HT1080 (cell line): ENCODE measurements at places on chromosomes 4 and X.

DNA sequence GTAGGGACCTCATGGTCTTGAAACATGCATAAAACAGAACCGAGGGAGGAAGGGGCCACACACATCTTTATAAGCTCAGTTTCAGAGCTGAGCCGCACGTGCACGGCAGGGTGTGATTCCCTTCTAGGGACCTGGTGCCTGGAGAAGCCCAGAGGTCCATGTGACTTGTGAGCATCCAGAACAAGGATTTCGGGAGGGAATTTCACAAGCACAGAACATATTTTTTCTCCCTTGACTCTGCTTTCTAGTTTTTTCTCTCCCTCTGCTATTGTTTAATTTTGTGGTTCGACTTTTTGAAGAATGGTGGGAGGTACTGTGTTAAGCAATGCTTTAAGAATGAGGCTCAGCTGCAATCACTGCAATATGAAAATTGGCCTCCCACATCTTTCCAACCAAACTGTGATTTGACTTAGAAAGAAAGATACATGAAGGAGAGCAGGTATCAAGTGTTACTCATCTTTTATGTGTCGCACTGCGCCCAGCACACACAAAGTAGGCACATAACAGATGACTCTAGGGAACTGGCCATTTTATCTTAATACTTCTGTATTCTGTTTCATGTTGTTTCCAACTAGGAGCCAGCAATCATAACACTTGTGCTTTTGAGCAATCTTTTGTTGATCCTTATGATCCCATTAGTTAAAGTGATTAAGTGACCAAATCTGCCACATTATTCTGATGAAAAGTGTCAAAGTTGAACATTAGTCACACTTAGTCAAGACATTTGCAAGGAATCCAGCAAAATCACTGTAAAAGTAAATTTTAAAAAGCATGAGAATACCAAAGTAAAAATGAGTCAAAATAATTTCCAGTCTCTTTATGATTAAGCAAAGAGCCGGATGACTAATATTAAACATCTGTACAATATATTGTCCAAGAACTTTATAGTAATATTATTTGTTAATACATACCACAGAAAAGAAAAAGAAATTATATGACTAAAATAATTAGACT, 86.4 kb downstream of the SHISA3 start:
- DNase-seq = no peak

DNA sequence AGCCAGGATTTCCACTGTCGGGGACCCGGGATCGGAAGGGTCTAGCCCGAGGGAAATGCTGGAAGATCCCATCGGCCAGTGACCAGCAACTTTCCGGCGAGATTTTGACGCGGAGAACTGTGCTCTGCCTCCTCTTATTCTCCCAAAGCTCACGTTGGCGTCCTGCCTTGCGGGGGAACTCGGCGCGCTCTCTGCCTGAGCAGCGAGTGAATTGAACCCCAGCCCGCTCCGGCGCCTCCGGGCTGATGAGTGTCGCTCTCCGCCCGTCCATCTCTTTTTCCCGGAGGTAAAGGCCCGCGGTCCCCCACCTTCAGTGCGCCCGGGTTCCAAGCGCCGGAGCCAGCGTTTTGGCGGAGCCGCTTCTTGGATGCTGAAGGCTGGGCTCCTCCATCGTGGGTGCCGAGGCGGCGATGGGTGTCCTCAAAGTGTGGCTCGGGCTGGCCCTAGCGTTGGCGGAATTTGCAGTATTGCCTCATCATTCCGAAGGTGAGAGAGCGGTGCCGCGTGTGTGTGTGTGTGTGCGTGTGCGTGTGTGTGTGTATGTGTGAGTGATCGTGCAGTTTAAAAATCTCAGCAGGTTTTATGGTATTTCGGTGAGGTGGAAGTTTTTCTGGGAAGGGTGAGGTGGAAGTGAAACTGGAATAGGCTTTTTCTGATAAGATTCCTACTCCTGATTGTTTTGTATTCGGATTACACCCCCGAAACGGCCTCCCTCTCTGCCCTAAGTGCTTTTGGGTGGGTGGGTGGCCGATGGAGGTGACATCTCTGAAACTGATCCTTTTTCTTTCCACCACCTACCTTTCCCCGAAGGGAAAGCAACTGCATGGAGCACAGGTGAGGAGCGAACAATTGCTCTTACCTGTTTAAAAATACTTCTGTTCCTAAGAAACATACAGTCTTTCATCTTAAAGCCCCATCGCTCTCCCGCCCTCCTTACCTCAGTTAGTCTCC, 752 bp downstream of the FRAS1 start:
- DNase-seq = peak; percentile 29

- no peak for DNase-seq
Observed at GRCh38 chr4:98748609-98749008, 90.2 kb upstream of the TSPAN5 start.

- DNase-seq = no peak
Observed at GRCh38 chr4:89723096-89723495, 113.9 kb downstream of the SNCA start.

- DNase-seq = peak; percentile 68
Observed at GRCh38 chr4:165207431-165208220, at the start of gene KLHL2. Gene KLHL2 (plus strand): TSS chr4:165207561. CDS start chr4:165207877, 316 bp downstream.

DNA sequence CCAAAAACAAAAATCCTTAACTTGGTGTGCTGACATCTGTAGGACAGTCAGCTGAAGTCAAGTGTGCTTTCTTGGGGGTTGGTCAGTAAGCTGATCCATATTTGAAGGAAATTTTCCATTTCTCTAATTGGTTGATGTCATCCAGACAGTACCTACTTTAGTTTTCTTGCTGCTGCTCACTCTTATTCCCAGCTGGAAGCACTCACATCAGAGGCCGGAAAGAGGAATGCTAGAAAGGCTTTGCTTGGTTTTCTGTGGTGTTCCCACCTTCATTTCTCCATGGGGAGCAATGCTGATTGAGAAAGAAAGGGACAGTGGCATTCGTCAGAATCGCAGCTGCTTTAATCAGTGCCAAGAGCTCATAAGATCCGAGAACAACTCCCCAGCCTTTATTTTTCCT, 227.0 kb downstream of the C4orf33 start:
- no peak for DNase-seq

GRCh38 chr4:139773560-139774318, 108.1 kb downstream of the MGST2 start:
- DNase-seq = no peak

DNA sequence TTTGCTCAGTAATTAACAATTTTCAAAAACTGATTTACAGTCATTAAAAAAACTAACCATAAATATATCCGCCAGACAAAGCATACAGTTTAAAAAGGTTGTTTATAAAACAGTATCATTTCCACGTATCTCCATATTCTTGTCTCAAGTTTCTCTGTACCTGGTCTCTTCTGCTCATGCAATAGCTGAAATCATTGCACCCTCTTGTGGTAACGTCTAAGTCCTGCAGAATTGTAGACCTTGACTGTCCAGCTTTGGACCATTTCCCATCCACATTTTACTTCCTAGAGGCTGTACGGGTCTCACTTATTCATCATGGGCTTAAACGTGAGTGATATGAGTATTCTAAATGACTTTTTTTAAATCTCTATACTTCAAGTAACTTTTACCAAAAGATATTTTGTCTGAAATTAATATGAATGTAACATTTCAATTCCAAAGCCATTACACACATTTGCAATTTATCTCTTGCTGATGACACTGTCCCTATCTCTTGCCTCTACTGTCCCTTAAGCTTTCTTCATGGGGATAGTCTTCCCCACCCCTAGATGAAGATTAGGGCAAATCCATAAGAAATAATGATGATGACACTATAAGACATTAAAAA, 118.5 kb downstream of the BTC start:
- peak; percentile 70 for DNase-seq

DNA sequence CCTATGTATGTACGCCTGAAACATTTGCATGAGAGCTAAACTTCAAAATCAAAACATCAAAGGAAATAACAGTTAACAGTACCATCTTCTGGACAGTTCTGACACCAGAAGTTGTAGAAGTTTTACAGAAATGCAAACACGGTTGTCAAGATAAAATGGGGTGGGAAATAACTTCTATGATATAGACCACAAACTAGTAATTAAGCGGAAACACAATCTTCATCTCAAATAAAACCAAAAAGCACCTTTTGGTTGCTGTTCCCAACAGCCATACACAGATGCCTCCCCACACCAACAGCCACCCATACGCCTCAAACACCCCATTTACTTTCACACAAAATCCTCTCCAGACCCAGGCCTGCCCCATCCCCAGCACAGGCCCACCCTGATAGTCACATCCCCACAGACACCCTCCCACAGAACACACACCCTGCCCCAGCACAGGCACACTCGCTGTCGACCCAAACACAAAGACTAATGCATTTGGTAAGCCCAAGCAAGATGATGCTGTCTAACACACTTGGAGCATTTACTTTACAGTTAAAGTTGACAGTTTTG, 64.3 kb downstream of the TAPT1 start:
- no peak for DNase-seq

GRCh38 chrX:35625714-35626113, 172.4 kb upstream of the MAGEB16 start:
- no peak for DNase-seq

GRCh38 chr4:138959097-138959815, 56.3 kb upstream of the NOCT start:
- no peak for DNase-seq

GRCh38 chr4:13261486-13262257, 222.5 kb downstream of the RAB28 start:
- peak; percentile 42 for DNase-seq

DNA sequence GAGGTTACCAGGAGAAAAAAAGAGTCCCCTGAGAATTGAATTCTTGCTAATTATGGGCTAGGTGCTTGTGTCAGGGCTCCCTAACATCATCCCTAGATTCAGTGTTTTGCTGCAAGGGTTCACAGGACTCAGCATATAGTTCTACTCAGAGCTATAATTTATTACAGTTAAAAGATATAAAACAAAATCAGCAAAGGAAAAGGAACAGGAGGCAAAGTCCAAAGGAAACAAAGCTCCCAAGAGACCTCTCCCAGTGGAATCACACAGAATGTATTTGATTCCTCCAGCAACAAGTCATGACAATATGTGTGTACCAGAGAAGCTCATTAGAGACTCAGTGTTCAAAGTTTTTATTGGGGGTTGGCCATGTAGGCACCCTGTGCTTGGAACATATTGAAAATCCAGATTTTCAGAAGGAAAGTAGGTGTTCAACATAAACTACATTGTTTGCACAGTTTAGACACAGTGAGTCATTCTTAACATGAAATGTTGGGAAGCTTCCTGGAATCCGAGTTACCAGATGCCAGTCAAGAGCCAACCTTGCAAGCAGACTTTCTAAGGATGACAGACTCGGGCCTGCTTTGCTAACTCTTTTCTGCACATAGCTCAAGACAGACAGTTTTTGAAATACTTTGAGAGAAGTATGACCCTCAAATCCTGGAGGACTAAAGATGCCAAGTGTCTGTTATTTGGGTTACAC, 311.3 kb upstream of the EMCN start:
- peak; percentile 62 for DNase-seq

DNA sequence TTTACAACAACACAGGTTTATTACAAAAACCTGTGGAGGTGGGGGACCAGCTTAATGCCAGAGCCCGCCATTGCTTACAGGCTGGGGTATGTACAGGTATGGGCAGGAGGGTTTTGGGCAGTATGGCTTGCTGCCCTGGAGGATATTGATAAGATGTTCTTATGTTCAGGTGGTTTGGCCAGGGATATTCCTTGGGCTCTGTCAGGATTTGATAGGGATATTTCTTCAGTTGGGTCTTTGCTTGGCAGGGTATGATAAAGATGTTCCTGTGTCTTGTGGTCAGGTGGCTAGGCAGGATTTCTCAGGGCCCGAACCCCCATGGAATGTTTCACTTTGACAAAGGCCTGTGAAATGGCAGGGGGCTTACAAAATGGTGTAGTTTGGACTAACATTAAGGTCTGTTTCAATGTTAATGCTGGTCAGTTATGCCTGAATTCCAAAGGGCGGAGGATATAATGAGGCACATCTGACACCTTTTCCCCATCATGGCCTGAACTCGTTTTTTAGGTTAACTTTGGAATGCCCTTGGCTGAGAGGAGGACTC, 3.1 kb downstream of the MGST2 start:
- no peak for DNase-seq

- DNase-seq = no peak
Observed at GRCh38 chrX:9612146-9612505, 147.3 kb downstream of the TBL1X start.
